ENCODE measurements at places on chromosomes 7 and 10.

DNA sequence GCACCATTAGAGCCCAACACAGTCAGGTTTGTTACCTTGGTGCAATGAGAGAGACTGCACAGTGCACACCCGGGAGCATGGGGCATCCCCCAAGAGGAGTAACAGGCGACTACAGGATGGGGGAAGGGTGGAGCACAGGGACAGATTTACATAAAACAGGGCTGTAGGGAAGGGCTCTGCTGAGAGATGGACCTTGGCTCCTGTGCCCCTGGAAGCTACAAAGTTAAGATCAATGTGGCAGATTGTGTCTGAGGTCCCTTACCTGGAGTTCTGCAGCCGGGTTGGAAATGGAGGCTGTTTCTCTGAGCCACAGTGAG, 13.7 kb upstream of the SLC18A3 start:
- no peak for DNase-seq

DNA sequence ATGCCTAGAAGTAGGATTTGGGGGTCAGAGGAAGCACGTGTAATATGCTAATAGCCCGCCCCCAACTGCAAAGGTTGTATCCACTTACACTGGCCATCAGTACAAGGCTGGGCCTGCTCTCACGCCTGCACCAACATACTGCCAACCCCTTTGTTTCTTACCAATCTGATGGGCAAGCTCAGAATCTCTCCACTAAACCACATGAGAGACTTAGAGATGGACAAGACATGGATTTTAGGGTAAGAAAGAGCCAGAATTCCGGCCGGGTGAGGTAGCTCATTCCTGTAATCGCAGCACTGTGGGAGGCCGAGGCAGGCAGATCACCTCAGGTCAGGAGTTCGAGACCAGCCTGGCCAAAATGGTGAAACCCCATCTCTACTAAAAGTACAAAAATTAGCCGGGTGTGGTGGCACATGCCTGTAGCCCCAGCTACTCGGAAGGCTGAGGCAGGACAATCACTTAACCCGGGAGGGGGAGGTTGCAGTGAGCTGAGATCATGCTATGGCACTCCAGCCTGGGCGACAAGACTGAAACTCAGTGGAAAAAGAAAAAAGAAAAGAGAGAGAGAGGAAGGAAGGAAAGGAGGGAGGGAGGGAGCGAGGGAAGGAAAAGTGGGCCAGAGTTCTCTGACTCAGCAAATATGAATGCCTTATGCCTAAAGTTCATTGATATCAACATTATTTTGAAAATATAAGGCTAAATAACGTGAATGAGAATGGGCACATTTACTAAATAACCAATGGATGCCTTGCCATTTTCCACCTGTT, 162.2 kb downstream of the SLIT1 start:
- no peak for DNase-seq

GRCh38 chr10:9342885-9343570, 1288.5 kb downstream of the GATA3 start:
- no peak for DNase-seq

DNA sequence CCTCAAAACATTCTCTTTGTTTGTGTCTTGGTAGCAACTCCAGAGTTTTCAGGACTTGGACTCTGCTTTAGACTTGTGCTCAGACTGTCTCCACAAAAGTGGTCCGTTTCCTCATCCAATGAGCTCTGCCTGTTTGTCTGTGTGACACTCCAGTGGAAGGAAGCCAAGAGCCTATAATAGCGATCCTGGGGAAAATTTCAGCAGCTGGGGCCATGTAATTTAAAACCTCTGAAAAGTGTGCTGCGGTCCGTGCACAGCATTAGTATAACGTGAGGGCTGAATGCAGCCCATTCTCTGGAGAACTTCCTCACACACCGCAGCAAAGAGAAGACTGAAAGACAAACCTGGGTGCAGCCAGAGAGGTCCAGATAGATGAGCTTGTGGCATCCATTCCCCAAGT, at the start of gene LRRC17:
TSS of gene LRRC17 (plus strand) at position 259 of the 400 bp plus-strand sequence. CDS start 20,914 bp downstream, outside the sequence.
- no peak for DNase-seq

GRCh38 chr7:112252141-112252540, 45.6 kb downstream of the ZNF277 start:
- DNase-seq: no peak

DNA sequence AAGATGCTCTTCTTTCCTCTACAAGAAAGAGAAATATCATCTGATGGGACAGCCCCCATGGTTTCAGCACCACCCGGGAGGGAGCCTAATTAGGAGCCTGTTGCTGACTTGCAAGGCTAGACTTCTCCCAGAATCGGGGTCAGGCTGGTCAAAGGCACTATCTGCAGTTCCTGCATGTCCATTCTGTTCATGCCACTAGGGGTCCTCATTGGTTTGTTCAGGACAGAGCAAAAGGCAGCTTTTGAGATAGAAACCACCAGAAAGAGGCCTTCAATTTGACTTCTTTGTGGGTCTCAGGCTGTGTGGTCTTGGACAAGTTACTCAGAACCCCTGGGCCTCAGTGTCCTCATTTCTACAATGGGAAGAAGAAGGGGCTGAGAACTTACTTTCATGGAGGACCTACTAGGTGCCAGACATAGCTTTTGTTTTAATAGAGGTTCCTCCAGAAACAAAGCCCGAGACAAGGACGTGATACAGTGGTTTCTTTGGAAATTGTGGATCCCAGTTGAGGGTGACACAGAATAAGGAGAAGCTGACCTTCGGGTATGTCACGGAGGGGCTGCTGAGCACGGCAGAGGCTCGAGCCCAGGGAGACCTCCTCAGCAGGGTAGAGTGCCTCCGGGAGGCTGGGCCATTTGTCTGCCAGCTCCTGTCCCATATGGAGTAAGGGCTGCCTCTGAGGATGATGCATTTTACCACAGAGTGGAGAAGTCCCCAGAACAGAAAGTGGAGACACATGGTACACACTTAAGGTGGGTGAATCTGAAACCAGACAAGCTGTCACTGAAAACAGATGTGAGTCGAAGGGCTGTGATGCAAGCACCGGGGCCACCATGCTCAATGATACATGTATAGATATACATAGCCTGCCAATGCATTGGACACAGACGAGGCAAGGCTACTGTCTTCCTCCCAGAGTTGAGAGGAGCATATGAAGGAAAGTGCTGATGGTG, 33.1 kb upstream of the NEUROD6 start:
- no peak for DNase-seq

- DNase-seq: no peak
Observed at GRCh38 chr10:127983344-127984100, 76.6 kb downstream of the PTPRE start.

DNA sequence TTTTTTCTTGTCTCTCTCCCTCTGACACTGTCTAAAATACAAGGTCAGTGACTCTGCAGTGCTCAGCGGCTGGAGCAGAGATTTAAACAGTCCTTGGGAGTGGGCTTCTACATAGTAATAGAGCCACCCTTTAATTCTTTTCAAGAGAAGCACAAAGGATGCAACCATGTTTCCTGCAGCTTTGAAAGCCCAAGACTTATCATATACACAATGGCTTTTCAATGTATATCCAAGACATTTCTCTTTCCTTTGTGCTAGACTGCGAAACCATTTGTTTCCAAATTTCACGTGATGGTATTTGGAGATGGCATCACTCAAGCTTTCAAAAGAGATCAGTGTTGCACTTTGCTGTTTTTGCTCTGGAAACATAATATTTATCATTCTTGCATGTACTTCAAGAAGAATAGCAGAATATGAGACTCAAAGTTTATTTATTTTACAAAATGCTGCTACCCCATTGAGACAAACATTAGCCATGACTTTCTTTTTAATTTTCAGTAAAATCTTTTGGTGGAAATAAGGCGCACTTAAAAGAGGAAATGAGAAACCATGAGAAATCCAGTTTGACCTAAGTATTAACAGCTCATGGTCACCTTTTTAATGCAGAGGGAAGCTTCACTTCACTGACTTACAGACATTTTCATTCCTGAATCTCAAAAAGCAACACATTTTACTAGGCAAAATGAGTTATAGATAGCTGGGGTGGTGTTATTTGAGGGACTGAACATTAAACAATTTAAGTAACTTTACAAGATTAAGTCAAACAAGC, 76.6 kb downstream of the SEMA3C start:
- no peak for DNase-seq

DNA sequence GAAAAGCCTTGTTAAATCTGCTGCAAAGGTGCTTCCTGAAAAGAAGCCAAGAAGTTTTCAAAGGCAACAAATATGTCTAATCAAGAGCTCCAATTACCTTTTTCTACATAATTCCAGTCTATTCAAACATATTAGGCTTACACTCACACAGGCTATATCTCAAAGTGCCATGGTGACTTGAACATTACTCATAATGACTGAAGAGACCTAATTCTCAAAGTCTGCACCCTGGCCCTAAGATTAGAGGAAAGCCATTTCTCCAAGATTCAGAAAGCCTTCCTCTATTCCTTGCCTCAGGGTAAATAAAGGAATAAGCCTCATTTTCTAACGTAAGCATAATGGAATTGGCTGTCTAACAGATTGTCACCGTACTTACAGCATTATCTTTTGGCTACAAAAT, 78.3 kb upstream of the THSD7A start:
- DNase-seq: no peak

GRCh38 chr7:116328161-116328560, 117.8 kb downstream of the TES start:
- no peak for DNase-seq

- no peak for DNase-seq
Observed at GRCh38 chr7:120877701-120878100, 19.8 kb upstream of the TSPAN12 start.

- DNase-seq: no peak
Observed at GRCh38 chr10:17151716-17152115, 22.1 kb upstream of the CUBN start.

GRCh38 chr10:14389981-14390590, 59.4 kb upstream of the FRMD4A start:
- no peak for DNase-seq

DNA sequence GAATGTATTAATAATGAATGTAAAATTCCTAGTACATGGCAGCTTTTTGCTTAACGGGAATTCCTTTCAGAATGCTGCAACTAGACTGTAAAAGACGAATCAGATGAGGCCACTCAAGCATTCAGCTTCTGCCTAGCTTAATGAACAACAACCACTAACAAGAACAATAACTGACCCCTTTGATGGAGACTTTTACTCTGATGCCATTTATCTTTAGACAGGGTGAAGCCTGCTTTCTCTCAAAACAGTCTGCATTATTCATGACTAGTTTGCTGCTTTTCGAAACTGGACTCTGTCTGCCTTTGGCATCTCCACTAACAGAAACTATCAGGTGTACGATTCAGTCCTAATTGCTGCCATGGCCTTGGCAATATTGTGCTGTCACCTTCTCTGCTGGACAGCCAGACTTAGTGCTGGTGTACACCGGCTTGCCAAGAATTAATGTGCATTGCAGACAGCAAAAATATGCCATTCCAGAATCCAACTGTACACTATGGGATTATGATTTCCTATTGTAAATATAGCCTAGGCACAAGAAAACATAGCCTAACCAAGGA, 295.5 kb upstream of the CDC14C start:
- no peak for DNase-seq

GRCh38 chr10:128233422-128233821, 107.2 kb upstream of the MKI67 start:
- no peak for DNase-seq

DNA sequence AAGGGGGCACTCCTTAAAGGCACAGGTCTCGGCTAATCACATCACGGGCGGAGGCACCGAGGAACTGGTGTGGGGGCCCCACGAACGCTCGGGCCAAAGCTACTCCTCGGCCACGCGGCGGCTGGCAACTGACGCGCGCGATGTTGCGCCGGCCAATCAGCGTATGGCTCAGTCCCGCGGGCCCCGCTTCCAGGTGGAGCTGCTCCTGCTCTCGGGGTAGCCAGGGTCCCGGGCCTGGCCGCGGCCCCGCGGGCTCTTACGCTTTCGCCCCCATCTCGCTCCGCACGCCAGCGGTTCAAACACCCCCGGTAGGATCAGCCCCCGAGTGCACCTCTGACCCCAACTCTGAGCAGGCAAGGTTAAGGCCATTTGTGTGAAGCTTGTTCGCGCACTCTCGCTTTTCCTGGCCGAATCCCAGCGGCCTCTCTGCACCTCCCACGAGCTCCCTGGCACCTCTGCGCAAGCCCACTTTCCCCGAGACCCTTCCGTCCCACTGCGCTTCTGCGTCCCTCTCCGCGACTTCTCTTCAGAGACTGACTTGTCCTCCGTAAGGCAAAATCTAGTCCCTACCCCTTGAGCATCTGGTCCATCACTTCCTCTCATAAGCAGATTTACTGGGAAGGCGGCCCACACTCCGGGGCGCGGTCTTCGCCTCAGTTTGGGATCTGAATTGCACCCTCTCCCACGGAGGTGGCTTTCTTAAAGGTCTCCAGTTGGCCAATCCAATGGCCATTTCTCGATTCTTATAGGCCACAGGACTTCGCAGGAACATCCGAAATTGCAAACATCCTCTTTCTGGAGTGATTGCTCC, 200.9 kb upstream of the TBX20 start:
- no peak for DNase-seq

- DNase-seq: no peak
Observed at GRCh38 chr7:32266932-32267475, 196.8 kb upstream of the PDE1C start.

GRCh38 chr10:58579011-58579655, 66.5 kb downstream of the BICC1 start:
- DNase-seq: no peak

GRCh38 chr7:47526466-47526865, 55.4 kb downstream of the TNS3 start:
- DNase-seq: no peak

- no peak for DNase-seq
Observed at GRCh38 chr10:74342991-74343390, 192.0 kb downstream of the ADK start.

GRCh38 chr7:94195201-94195600, 191.0 kb upstream of the BET1 start:
- no peak for DNase-seq

DNA sequence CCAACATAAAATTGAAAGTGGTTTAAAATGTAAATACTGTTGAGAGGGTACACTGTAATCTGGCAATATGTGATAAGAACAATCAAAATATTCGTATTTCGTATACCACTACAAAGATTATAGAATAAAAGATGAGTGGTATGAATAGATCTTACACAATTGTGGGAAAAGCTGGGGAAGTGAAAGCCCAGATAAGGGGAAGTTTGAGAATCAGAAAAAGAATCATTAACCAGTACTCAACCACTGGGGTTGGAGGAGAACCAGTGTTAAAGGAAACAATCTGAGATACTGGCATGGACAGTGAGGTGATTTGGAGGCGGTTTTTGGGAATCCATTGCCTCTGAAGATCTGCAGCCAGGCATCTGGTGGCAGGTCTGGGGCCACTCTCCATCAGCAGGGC, 59.7 kb upstream of the CDK14 start:
- DNase-seq: no peak

- no peak for DNase-seq
Observed at GRCh38 chr10:8360365-8360764, 305.9 kb downstream of the GATA3 start.

- peak; percentile 46 for DNase-seq
Observed at GRCh38 chr7:127391591-127392181, 822 bp downstream of the ZNF800 start.

- no peak for DNase-seq
Observed at GRCh38 chr10:70673929-70674559, 1.7 kb downstream of the ADAMTS14 start.

Data from esophagus squamous epithelium (tissue), 5 donors.